Activated gamma-delta T cell treated with anti-CD3 and anti-CD28 coated beads, Interleukin-2, amount 50 U/mL, for 16 hours (primary cell): ENCODE measurements at places on chromosomes 6 and 20.

- no peak for DNase-seq
Measured at GRCh38 chr6:17006543-17006942, 95.3 kb upstream of the STMND1 start.

DNA sequence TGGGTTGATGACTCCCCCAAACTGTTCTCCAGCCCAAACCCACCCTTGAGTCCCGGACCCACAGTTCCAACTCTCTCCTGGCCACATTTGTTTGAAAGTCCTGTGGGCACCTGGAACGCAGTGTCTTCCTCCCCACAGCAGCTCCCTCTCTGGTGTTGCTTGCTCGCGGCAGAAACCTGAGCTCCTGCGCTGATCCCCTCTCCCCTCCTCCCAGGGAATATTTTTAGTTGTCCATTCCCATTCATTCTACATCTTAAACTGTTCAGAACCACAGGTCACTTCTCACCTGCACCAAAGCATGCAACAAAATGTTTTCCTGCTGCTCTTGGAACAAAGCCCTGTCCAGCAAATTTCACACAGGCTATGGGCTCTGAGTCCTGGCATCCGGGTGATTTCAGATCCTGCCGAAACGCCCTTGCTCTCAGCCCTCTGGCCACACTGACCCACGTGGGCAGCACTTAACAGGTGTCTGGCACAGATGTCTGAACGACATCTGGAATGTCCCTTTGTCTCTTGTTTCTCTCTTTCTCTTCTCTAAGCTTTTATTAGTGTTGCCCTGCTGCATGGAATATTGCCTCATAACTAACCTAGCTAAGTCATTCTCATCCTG is 27.0 kb upstream of the PMEPA1 start:
- no peak for DNase-seq

DNA sequence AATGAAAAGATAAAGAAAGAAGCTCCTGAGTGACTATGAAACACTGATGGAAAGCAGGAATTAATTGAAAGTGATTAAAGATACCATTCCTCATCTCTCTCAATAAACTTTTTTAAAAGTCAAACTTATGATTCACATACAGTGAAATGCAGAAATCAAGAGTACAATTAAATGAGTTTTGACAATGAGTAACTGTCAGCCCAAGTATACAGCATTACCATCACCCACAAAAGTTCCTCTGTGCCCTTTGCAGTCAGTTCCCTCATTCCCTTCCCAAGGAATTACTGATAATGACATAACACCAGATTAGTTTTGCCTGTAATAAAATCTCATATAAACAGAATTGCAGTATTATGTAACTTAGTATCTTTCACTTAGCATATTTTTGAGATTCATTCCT is 44.5 kb downstream of the ATG5 start:
- DNase-seq = no peak

GRCh38 chr6:147087641-147088040 is 116.6 kb upstream of the STXBP5 start:
- DNase-seq = no peak

DNA sequence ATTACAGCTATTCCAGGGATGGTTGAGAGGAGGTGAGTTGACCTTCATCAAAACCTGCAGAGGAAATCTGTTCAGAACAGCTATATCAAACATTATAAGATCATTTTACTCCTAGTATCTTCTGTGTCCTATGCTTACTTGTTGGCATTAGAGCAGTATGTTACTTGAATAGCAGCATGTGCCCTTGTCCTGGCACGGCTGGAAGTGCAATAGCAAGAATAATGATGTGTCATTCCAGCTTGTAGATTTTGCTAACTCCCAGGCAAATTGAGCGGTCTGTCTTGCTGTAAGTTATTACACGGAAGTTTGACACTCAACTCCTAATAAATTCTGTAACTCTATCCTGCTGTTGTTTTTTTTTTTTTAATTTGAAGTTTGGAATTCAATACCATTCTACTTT is 385.5 kb downstream of the TENT5A start:
- DNase-seq = no peak

- no peak for DNase-seq
Measured at GRCh38 chr20:48275286-48276020, 490.2 kb upstream of the SULF2 start.

GRCh38 chr6:31652925-31653724 is 664 bp upstream of the BAG6 start:
- peak; percentile 82 for DNase-seq

- no peak for DNase-seq
Measured at GRCh38 chr6:168735268-168735949, 294.4 kb downstream of the SMOC2 start.

DNA sequence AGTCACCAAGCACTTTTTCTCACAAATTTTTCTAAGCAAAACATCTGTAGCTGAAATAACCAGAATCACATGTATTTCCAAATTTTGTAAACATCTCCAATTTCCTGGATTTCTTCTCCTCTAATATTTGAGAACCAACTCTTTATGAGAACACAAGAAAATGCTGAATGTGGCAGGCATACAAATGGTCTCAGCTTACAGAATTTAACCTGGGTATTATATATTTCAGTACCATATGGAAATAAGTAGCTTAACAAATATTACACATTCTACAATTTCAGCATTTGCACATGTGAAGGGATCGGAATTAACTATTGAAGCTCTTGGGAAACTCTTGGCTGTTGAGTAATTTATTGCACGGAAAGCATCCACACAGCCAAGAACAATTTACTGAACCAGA is 92.5 kb downstream of the TBXT start:
- no peak for DNase-seq

- DNase-seq = no peak
Measured at GRCh38 chr20:5513975-5514516, 197.3 kb upstream of the PROKR2 start.

- no peak for DNase-seq
Measured at GRCh38 chr20:36875702-36876472, at the start of gene TLDC2. TSS of gene TLDC2 (plus strand) at chr20:36876138. CDS start at chr20:36876175, 37 bp downstream.

DNA sequence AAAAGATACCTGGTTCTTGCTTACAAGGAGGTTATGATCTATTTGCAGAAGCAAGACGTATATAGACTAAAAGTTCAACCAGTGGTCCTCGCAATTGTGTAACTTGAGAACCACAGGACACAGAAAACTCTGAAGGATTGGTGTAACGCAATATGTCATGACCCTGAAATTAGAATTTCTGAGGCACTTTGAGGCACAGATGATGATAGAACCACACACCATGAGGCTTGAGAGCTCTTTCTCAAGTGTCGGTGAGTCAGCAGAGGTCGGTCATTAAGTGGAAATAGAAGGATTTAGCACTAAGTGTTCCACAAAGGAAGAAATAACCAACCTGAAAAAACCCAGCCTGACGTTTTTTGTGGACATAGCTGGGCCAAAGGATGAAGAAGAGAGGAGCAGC is 15.3 kb upstream of the CCN2 start:
- no peak for DNase-seq

DNA sequence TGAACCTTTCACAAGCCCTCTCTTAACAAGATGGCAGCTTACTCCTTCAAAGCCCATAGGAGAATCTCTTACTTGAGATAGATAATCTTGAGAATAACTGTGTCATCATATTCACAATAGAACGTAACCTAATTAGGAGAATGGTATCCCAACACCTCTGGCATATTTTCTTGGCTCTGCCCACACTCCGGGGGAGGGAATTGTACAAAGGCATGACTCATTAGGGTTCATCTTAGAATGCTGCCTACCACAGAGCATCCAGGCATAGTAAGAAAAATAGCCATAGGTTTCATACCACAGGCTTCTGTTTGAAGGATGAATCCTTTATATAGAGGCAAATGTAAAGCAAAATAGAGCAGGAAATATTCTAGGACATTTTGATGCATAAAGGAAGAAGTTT is 1100.6 kb upstream of the CITED2 start:
- DNase-seq = no peak

DNA sequence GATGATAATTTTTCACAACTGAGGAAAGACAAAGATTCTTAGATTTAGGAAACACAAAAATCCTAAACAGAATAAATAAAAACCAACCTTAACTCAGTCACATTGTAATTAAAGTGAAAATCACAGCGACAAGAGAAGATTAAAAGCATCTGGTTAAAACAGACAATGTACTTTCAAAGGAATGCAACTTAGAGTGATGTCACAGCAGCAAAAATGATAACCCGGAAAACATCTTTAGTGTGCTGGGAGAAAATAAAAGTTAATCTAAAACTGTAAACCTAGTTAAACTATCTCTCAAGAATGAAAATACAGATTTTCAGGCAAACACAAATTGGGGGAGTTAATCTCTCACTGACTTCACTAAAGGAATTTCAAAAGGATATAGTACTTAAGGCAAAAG is 76.8 kb upstream of the OGFRL1 start:
- no peak for DNase-seq

- DNase-seq = no peak
Measured at GRCh38 chr6:134503585-134504281, 185.8 kb upstream of the SGK1 start.

- no peak for DNase-seq
Measured at GRCh38 chr6:84428300-84428907, 201.0 kb upstream of the CEP162 start.

GRCh38 chr6:11273406-11274065 is 41.1 kb upstream of the NEDD9 start:
- no peak for DNase-seq

DNA sequence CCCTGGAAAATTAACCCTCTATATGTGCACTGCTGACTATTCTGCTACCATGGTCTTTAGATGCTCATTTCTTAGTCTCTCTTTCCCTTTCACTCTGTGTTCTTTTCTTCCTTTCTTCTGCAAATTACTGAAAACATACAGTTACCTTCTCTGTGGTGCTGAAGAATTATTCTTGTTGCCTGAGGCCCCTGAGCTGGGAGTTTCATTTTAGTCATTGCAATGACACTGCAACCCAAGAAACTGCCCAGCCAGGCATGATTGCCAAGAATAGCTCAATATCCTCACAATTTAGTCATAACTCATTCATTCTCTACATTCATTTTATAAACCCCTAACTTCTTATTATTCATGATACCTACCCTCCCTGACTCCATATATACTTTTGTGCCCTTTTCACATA is 245.8 kb upstream of the RAB32 start:
- no peak for DNase-seq

DNA sequence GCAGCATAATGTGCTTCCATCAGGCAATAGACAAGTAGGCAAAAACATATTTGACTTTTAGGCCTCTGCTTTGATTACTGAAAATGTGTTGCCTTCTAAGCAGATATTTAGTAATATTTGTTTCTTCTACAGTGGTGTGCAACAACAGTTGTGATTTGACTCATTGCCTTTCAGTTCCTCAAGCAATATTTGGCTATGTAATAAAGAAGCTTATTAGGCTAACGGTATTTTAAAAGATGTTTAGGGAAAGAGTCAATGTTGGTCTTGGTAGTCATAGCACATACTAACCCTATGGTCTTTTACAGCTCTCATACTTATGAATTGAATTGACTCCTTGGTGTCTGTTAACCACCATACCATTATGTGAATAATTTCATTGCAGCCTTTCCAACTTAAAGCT is 124.1 kb downstream of the GRIK2 start:
- DNase-seq = no peak

GRCh38 chr20:2301164-2301622 is 5.4 kb downstream of the TGM3 start:
- no peak for DNase-seq

GRCh38 chr20:62355516-62355877 is 11.6 kb downstream of the LAMA5 start:
- DNase-seq = no peak

DNA sequence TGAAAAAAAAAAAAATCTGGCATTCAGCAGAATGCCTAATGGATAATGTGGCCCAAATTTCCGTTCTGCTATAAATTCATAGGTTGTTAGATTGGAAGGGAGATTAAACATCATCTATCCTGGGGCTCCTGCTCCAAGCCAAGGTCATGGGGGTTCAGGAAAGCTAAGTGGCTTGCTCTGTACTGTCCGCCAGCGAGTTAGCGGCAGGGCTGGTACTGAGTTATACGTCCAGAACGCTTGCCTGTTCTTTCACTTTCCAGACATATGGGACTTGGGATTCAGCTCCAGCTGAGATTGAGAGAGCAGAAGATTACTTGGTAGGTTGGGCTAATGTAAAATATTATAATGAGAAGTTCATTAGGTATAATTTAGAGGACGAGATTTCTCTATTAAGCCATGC is 858 bp downstream of the RWDD1 start:
- DNase-seq = no peak

GRCh38 chr6:121732641-121733040 is 297.2 kb downstream of the GJA1 start:
- DNase-seq = no peak

GRCh38 chr6:91241946-91242613 is 655.2 kb upstream of the MAP3K7 start:
- DNase-seq = no peak

DNA sequence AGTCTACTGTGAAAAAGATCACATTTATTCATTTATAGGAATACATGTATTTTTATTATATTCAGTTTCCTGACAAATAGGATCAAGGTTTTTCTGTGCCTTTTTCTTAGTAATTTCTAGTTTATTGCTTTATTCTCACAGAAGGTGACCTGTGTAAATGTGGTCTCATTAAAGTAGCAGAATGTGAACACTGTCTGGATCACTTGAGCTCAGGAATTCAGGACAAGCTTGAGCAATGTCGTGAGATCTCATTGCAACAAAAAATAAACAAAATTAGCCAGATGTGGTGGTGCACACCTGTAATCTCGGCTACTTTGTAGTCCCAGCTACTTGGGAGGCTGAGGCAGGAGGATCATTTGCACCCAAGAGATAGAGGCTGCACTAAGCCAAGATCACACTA is 516.7 kb downstream of the CDKAL1 start:
- no peak for DNase-seq

DNA sequence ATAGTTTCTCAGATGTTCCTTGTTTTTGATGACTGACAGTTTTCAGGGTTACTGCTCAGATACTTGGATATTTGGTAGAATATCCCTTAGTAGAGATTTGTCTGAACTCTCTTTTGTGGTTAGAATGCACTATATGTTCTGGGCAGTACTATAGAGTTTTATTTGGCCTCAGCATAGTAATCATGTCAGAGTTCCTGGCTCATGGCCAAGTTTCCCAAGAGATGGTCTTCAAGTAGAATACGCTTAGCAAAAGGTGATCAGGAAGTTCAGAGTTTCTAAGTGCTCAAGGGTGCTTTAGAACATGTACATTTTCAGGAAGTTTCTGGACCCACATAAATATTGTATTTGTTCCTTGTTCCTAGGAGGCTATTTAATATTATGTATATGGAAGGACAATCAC is 1209.7 kb upstream of the GJE1 start:
- no peak for DNase-seq

- no peak for DNase-seq
Measured at GRCh38 chr6:76706086-76706485, 633.6 kb upstream of the IMPG1 start.

GRCh38 chr6:127267646-127268625 is 1.3 kb downstream of the RNF146 start:
- no peak for DNase-seq

- DNase-seq = no peak
Measured at GRCh38 chr20:7695635-7696034, 244.6 kb downstream of the HAO1 start.
